ENCODE measurements at places on chromosomes 4 and X.

DNA sequence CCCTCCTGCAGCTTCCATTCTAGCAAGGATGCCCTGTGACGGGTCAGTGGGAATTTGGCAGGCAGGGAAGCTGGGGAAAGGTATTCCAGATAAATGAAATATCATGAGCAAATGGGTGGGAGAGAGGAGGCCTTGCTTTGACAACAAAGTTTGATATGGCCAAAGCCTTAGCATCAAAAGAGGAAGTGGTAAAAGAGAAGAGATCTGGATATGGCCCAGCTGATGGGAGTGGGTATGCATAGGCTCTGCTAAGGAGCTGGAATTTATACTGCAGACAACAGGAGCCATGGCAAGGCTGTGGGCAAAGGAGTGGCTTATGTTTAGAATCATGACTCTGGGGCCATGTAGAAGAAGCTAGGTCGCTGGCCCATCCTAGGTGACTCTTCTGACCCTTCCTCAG is 89.2 kb downstream of the PJA1 start:
- DNase-seq: no peak

DNA sequence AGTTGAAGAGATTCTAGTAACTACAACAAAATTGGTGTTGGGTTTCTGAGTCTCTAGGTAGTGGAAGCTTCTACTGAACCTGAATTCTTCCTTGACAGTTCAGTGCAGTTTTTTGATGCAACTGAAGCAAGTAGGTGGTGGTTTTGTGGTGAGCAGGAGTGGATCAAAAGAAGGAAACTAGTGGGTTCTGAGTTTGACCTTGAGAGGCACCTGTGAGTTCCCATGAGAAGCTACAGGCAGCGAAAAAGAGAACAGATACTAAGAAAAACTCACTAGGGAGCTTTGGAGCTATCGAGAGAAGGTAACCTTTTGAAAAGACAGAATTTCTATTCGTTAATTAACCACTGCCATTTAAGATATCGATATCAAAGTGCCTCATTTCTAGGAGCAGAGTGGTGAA is 145.2 kb downstream of the PDHA2 start:
- DNase-seq: no peak

DNA sequence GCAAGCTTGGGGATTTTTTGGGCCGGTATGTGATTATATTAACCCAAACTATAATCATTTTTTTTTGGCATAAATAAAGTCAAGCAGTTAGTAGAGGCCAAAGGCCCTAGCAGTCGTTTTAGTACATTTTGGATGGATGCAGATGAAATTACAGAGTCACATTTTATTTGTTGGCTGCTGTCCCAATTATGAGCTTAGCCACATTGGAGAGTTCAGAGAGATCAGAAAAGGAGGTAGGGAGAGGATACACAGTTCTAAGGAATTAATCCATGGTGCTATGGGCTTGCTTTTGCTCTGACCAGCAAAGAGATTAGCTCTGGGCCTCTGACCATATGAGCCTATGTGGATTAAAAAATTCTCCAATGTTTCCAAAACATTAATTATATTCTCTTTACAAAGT is 395.1 kb downstream of the RAPGEF2 start:
- DNase-seq: no peak

GRCh38 chr4:122798101-122798500 is 28.5 kb upstream of the FGF2 start:
- peak; percentile 33 for DNase-seq

- DNase-seq: no peak
These were observed 85.7 kb upstream of the EXOC1L start for GRCh38 chr4:55733932-55734331.

GRCh38 chr4:106421441-106422296 is 53.1 kb upstream of the GIMD1 start:
- no peak for DNase-seq

DNA sequence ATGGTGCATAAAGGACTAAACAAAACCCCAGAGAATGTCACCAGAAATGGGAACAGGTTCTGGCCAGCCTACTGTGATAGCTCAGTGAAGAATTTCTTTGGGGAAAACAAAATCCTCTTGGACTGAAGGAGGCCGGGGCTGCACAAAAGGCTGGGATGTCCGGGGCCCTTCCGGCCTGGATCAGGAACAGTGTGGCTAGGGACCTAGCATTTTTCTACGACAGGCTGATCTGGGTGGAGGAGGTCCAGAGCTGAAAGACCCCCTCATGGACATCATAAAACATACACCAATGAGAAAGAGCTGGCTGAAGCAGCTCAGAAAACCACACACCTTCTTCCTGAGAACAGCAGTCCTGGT is 94.7 kb downstream of the BCOR start:
- DNase-seq: no peak
